ENCODE measurements at places on chromosomes 7 and 10.

GRCh38 chr10:48681740-48682139, 2.9 kb upstream of the WDFY4 start:
- DNase-seq = no peak

DNA sequence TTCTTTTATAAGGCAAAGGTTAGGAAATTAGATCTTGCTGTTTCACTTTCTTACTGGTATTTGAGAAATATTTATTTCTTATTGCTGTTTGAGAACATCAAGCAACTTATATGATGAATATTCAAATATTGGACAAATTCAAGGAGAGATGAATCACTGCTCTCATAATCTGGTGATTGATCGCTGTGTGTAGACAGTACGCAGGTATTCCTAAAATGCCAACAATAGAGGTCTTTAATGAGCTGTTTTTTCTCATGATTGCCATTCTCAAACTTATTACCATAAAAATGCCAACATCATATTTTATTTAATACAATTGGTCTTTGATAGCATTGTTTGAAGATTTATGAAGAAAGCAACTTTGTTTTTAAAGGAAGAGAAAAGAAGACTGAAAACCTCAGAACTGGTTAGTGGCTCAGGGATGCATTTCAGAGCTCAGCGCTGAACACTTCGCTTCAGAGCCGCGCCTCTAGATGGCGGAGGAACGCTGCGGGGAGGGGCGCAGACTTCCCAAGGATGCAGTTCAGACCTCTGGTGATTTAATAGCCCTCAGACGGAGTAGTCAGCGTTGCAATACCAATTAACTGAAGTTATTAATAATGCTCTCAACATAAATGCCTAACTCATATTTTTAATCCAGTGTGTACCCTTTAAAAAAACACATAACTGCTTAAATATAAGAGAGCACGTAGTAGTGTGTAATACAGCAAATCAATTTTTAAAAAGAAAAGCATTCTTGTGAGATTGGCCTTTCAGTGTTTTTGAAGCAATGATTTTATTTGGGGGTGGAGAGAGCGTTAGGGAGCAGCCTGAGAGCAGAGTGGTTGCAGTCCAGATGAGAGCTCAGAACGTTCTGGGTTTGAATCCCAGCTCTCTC, 38.5 kb upstream of the STEAP4 start:
- DNase-seq = no peak

- no peak for DNase-seq
Measured at GRCh38 chr10:123390332-123390731, 236.1 kb downstream of the BUB3 start.

- DNase-seq = no peak
Measured at GRCh38 chr7:84247591-84247990, 53.0 kb upstream of the SEMA3A start.

GRCh38 chr10:113436851-113437250, 116.0 kb upstream of the HABP2 start:
- DNase-seq = no peak

DNA sequence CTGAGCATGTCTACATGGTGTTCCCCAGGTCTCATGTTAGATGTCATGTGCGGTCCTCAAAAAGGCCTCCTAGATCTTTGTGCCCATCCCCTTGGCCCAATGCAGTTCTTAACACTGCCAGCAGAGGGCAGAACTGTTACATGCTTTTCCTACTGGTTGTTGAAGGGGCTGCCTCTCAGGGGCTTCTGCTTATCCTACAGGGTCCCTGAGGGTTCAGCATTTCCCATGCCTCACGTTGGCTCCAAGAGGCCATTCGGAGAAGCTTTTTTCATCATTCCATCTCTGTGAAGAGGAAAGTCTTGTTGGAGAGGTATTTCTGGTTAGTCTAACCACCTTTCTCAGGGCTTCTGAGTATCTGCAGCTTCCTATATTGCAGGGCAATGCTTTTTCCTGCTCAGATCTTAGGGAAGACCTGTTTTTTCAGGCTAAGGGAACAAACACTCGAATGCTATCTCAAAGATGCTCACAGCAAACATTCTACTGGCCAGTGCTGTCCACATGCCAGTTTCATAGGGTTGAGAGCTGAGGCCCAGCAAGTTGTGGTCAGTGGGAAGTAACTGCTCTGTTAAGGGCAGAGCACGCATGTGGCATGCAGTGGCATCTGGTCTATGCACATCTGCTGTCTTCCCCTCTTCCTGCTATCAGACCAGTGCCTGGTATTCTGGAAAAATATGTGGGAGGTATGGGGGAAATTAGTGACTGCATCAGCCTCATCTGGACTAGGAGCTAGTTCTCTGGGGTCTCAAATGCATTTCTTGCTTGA, 31.5 kb downstream of the MBL2 start:
- DNase-seq = peak; percentile 36

DNA sequence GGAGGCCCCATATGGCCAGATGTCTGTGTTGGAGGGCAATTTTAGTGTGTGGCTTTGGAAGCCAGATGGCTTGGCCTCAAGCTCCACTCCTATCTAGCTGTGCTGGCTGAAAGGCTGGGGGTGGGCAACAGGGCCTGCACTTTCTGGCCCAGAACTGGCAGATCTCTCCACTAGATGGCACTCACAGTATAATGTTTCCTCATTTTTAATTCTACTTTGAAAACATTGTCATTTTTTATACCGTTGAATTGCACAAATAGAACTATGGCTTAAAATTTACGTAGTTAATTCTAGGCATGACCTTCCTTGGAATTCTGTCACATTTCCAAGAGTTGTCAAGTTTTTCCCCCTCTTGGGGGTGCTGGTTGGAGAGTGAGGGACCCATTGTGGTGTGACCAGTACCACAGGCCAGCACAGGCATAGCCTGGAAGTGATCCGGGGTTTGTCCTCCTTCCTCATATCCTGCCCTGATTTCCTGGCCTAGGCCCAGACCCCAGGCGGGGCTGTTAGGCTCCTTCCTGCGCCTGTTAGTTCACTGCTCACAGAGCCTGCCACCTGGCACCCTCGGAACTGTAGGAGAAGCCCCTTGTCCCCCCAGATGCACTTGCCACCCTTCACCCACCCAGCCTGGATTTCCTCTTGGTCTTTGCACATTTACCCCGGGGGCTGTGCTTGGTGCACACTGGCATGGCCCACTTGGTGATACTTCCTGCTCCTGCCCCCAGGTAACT, 52.8 kb downstream of the ARHGAP22 start:
- DNase-seq = no peak

DNA sequence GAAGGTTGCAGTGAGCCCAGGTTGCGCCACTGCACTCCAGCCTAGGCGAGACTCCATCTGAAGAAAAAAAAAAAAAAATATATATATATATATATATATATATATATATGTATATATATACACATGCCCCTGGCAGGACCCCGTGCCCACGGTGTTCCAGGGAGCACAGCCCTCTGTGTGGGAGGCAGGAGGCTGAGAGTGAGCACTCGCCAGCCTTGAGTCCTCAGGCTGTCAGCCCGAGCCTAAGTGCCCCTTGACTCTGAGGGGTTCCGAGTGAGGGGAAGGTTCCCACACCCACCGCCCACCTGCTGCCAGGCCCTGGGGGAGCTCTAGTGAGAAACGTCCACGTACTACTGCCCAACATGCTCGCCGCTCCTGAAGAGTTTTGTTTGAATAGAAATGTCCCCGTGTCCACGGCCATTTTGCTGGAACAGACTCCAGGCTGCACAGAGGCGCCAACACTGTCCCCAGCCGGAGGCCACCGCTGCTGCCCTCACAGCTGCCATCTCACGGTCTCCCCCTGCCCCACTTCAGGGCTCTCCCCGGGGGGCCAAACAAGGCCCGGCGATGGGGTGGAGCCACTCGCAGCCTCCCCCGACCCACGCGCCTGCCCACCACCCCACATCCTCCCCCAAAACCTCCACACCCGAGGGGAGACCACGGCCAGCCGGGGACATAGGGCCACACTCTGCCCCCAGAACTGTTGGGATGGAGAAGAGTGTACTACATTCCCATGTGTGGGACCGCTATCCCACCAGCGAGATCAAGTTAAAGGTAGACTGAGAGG, 62.8 kb upstream of the EBF3 start:
- no peak for DNase-seq

- DNase-seq = no peak
Measured at GRCh38 chr7:141071260-141071854, 2.5 kb upstream of the TMEM178B start.

- DNase-seq = no peak
Measured at GRCh38 chr7:44277851-44278250, 47.5 kb downstream of the CAMK2B start.

GRCh38 chr10:35934642-35934995, 292.5 kb upstream of the FZD8 start:
- DNase-seq = no peak

- DNase-seq = no peak
Measured at GRCh38 chr7:2271273-2272026, 29.4 kb downstream of the NUDT1 start.

GRCh38 chr10:98460837-98461499, 14.2 kb upstream of the HPS1 start:
- peak; percentile 90 for DNase-seq

DNA sequence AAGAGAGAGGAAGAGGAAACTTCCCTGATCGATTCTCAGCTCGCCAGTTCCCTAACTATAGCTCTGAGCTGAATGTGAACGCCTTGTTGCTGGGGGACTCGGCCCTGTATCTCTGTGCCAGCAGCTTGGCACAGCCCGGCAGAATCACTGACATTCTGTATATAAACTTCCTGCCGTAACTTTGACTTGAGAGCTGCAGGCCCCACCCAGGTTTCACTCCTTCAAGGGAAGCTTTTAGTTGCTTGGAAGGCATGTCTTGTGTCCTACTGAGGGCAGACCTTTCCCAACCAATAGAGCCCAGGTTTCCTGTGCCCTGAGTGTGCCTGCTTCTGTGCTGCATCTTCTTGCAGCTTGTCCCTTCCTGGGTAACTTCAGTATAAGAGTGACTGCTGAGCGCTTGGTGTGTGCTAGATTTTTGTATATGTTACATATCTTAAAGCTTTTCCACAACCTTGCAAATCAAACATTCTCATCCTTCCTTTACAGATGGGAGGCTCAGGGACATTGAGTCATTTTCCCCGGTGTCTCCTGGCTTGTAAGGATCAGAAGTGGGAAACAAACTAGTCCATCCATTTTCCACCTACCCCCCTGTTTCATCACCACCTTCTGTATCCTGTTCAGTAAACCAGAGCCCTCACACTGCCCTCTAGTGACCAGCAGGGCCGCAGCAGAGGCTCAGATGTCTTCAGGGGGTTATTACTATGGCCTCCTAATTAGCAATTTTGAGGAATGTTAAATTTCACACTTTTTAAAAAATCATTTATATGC, 225.2 kb upstream of the PRSS58 start:
- DNase-seq = peak; percentile 33

GRCh38 chr7:17205910-17206309, 92.5 kb upstream of the AHR start:
- no peak for DNase-seq

GRCh38 chr10:99431190-99431760, 851 bp upstream of the GOT1 start:
- peak; percentile 54 for DNase-seq

DNA sequence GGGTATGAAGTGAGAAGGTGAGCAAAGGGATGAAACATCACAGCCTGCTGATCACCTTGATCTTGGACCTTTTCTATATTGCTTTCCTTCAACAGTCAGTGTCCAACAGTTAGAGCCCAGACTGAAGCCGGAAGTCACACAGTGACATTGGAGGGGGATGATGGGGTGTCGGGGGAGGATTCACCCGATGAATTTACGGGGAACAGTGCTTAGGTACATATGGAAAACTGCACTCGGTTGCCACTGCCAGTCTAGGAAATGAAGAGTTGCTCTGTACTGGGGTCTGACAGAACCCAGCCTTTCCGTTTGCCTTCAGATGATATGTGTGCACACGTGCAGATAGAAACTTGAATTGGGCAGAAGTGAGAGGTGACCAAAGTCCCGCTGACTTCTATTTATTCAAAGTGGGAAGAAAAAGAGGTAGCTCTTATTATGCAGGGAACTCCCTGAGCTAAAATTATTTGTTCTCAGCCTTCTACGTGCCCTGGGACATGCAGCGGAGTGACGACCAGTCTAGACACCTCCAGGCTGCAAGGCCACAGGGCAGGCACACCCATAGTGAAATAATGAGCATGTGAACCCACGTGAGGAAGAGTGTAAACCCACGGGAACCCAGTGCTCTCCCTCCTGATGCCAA, 107.2 kb upstream of the INHBA start:
- DNase-seq = no peak

DNA sequence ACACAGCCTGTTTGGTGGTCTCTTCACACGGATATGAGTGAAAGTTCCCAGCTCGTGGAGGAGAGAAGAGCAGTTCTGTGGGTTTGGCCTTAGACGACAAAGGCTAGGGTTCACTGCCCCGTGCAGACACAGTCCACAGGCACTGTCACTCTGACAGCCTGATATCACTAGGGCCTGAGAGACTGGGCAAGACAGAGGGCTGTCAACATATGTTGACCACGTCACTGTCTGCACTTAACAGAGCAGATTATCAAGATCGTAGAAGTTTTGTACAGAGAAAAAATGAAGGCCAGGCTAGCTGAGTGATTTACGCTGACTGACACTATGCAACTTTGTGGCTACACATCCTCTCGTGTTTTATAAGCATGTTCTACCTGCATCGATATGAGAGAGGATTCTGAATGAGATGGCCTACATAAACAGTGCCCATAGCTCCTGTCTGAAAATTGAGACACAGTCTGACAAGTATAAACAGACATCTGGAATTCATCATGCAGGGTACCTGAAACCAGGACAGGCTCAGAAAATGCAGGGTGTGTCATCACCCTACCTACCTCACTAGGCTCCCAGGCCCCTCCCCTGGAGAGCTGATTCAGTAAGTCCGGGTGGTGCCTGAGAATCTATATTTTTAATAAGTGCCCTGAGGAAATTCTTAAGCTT, 120.0 kb downstream of the SGMS1 start:
- DNase-seq = no peak

DNA sequence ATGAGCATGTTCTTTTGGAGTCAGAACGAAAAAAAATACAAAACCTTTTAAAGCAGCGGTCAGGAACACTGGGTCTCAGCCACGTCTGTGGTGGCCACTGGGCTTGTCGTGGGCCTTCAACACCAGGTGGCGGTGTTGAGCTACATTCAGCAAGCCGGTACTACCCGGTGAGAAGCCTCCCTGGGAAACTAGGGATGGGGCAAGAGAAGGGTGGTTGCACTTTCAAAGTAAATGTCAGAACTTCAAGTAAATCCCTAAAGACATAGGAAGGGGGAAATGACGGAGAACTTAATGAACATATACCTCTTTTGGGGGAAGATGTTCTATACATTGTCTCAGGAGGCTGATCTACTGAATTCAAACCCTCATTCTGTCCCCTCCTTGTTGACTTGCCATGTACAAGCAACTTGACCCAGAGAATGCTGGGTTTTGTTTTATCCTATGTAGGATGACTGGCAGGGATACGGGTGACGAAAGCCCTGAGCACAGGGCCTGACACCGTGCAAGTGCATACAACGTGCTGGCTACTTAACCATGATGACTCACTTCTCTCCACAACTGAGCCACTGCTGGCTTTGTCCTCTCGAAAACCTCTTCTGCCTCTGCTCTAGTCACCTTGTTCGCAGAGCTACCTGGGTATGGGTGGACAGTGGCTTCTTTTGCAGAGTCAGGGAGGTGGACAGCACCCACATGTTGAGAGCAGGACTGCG, 49.0 kb upstream of the BAMBI start:
- DNase-seq = peak; percentile 78
